ENCODE measurements at places on chromosomes 2 and 18.
A peak's percentile ranks its signal among the peaks of the same experiment; 100 is the strongest.

DNA sequence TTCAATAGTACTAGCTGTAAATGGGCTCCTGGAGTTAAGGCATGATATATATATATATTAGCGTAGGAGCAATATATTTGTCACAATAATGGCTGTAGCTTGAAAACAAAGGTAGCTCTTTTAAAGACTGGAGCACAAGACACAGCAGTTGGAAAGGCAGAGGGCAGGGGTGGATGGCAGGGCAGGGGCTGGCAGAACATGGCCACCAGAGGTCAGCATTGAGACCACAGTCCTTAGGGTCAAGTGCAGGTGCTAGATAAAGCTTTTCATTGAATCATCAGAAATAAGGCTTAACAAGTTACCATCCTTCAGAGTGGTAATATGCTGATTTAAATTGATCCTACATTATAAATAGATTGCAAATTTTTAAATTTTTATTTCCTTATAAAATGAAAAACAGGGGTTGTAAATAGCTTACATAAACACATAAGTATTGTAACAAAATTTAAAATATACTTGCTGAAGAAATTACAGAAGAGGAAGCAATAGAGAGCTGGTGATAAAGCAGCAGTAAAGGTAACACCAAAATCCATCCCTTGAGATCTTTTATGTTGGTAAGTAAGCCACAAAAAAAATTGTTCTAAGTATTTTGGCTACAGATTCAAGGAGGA, 161.2 kb upstream of the PIEZO2 start:
- DNase-seq: peak; percentile 31

- DNase-seq: no peak
Measured at GRCh38 chr2:47118581-47118980, 36.5 kb downstream of the STPG4 start.

DNA sequence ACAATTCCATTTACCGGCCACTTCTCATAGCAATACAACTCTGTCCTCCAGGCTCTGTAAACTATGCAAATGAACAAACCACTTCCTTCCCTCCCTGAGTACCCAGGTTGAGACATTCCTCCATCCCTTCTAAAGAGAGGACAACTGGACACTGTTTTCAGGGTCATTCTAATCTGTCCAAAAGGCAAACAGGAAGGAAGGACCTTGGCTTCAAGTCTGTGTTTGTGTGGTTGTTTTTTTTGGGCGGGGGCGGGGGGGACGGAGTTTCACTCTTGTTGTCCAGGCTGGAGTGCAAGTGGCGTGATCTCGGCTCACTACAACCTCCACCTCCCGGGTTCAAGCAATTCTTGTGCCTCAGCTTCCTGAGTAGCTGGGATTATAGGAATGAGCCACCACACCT, 3.3 kb downstream of the TFCP2L1 start:
- no peak for DNase-seq

GRCh38 chr2:8524388-8524787, 157.5 kb upstream of the ID2 start:
- no peak for DNase-seq

GRCh38 chr2:240469239-240469636, 33.8 kb downstream of the GPC1 start:
- DNase-seq: peak; percentile 38

All from head of caudate nucleus (tissue), 42 donors.